Inflammatory macrophage treated with lipopolysaccharide for 4 hours (primary cell): ENCODE measurements at places on chromosomes 4 and X.

DNA sequence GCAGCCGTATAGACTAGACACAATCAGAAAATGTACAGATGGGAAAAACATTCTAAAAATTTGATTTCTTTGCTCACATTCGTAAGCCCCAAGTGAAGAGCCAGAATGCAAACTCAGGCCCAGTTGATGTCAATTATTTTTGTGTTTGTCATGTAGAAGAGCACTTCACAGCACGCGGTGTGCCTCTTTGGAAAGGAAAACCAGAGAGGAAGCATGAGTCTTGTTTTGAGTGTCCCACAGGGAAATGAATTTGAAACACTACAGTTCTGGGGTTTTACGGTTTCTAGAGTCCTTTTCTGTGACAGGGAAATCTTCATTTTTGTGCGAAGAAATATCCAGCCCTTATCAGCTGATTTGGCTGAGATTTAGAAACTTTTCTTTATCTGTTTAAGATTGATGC, 554.6 kb upstream of the BOD1L1 start:
- DNase-seq = no peak

- DNase-seq = peak; percentile 47
Observed at GRCh38 chr4:38601244-38601915, 62.6 kb upstream of the KLF3 start.

DNA sequence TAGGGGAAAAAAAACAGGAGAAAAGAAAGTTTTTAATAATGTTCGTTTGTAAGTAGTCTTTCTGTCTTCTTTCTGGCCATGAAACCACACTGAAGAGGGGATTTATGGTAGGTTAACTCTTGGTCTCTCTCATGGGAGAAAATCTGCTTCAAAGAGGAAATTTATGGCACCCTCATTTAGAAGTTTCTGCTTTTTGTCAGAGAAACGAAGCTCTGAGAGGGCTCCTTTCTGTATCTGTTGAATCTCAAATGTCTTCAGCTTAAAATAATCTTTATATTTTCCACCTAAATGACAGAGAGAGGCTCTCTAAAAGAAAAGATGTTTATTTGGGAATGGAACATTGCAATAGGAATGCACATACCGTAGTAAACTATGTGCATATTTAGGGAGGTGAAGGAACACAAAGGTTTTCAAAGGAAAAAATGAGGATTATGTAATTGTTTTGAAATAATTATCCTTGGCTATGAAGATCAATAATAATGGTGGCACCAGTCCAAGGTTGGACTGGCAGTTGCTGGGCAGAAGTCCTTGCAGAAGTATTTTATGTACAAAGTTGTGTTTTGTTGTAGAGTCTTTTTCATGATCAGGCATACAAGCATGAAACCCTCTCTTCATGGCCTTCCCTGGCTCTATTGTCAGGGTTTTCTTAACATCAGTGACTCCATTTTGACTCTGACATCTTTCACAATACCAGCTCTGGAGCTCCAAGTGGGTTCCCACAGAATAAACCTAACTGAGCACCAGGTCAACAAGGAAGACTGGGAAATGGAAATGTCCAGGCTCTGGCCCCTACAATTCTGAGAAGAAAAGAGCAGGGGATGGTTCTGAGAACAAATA, 53.0 kb upstream of the HPSE start:
- DNase-seq = no peak

DNA sequence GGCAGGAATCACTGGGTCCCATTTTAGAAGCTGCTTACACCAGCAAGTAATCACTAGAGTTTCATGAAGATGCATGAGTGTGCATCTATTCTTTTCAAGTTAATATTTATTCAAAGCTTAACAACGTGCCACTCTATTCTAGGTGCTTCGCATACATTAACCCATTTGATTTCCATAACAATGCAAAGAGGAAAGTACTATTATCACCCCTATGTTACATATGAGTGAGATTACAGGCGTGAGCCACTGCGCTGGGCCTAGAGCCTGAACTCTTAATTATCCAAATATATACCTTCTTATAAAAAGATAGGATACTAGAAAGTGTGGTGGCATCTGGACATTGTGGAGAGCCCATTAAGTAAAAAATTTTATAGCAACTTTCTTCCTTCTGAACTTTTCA, 65.4 kb downstream of the CXCL13 start:
- no peak for DNase-seq

DNA sequence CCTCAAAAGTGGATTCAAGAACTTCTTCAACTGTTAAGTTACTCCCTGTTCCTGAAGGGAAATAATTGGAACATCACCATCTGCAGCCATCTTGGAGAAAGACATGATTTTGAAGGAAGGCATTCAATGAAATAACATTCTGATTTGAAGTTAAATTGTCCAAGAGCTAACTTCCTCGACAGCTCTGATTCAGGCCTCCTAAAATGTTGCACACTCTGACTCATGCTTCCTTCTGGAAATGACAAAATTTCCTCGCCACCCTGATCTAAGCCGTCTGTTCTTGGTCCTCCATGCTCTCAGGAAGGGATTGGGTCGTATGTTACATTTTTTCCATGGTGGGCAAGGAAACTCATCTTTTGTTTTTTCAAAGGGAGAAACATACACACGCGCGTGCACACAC, 496.9 kb upstream of the DIPK2B start:
- DNase-seq = peak; percentile 69

DNA sequence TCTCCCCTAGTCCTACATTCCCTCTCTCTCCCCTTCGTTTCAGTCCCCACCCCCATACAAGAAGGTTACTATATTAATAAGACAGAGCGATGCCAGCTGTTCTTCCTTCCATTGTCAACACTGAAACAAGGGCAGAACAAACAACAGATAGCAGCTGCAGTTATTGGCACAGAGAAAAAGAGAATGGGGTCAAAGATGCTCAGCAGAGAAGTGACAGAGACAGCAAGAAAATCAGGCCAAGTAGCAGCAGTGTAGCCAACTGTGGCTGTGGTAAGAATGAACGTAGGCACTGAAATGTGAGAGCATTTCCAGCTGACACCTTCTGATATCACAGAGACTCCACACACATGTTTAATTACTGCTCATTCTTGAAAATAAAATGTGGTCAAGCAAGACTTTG, 641.8 kb downstream of the FSTL5 start:
- no peak for DNase-seq

GRCh38 chrX:10952619-10953018, 158.5 kb upstream of the HCCS start:
- peak; percentile 10 for DNase-seq
